ENCODE measurements at places on chromosomes 16 and 17.

DNA sequence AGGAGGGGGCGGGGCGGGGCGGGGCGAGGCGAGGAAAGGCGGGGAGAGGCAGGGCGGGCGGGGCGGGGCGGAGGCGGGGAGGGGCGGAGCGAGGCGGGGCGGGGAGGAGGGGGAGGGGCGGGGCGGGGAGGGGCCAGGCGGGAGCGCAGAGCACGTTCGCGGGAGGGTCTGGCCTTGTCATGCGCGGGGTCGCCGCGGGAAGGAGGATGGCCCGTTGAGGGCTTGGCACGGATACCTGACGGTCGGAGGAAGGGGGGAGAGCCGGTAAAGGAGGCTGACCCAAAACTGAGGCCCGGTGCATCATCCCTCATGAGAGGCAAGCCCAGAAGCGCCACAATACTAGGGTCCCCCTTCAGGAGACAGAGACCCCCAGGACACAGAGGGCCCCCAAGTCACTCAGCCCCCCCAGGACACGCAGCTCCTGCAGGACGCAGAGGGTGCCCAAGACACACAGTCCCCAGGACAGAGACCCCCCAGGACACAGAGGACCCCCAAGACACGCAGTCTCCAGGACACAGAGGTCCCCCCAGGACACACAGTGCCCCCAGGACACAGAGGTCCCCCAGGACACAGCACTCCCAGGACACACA lies 593 bp upstream of the WDR45B start:
- no peak for DNase-seq

GRCh38 chr16:1175566-1176279 lies 22.8 kb downstream of the CACNA1H start:
- DNase-seq: no peak

DNA sequence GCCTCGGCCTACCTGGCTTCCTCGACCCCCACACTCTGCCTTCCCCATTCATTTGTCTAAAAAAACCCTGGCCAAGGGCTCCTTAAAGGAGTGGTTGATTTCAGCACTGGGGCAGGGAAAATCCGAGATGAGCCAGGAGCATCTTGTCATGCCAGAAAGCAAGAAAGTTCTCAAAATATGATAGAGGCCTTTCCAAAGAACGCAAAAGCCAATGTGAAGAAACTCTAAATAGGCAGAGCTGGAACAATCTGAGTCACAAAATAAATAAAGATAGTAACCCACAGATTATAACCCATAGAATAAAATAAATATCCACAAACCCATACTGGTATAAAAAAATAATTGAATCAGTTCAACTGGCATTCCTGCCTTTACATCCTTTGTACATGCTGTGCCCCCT lies 192.3 kb upstream of the SALL1 start:
- no peak for DNase-seq

- DNase-seq: no peak
Observed at GRCh38 chr16:1754204-1754603, 17.1 kb downstream of the NME3 start.

DNA sequence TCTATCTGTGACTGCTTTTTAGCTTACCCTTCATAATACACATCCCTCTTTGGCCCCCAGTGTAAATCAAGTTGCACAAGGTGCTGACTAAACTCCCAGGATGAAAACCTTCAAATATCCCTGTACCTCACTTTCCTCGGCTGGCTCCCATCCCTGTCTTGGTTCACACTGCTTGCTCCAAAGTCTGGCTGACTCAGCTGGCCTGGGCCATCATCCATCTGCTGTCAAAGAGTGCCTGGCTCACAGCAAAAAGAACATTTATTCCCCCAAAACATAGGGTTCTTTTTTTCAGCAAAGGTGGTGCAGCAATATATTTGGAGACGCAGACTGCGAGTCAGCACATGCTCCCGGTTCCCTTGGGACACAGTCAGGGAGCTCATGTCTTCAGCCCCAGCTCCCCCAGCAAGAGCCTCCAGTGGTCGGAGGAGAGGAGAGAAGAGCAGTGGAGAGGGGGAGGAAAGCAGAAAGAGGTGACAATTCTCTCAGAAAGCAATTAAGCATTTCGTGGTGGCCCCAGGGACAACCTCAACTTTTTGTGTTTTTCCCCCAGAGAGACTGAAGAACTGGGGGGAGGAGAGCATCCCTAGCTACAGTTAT lies 26.1 kb downstream of the GPR142 start:
- DNase-seq: no peak

DNA sequence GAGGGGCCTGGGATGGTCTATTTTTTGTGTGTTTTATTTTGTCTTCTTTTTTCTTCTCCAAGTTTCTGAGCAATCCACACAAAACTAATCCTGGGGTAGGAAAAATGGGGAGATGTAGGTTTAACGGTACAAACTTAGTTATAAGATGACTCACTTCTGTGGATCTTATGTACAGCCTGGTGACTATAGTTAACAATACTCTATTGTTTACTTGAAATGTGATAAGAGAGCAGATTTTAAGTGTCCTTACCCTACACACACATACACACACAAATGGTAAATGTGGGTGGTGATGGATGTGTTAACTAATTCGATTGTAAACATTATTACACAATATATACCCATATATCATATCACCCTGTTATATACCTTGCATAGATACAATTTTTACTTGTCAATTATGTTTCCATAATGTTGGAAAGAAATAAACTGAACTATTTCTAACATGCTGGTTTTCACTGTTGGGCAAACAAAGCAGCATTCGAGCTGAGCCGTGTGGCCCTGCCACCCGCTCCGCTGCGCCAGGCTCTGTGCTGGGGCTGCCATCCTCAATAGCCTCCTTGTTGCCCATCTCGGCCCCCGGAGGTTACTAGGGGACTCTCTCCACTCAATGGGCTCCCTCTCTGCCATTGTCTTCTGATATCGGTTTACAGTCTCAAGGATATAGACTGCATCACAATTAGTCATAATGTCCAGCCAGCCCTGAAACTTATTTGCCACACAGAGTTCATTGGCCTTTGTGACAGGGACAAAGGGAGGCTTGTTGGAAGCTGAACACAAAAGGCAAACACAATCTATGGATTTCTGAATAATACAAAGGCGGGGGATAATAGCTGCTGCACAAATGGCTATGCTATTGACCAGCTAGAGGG lies 380.3 kb upstream of the MAF start:
- DNase-seq: no peak

- no peak for DNase-seq
Observed at GRCh38 chr17:80832266-80832676, 159.4 kb upstream of the CHMP6 start.
